Urothelium cell line (cell line): ENCODE measurements at places on chromosomes 2 and 18.

GRCh38 chr2:174546519-174547506 is 50.8 kb downstream of the WIPF1 start:
- peak; percentile 46 for DNase-seq

- DNase-seq: no peak
Observed at GRCh38 chr2:8196316-8196715, 485.5 kb upstream of the ID2 start.

GRCh38 chr2:127479219-127479825 is 47.0 kb downstream of the IWS1 start:
- DNase-seq: peak; percentile 58

DNA sequence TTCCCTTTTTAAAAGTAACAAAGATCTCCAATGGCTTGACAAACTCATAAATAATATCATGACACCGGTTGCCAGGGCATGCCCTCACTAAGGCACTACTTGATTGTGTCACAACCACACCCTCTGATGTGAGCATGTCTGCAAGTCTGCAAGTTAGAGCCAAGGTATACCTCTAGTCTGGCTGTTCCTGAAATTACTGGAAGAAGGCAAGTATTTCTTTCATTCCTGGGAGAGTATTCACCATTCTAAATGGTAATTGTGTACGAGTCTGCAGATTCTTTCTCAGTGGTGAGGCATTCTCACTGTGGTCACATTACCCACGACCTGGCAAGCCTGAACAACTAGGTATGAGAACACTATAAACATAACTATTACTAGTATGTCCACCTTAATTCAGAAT is 25.7 kb upstream of the RNU4ATAC start:
- DNase-seq: peak; percentile 59

DNA sequence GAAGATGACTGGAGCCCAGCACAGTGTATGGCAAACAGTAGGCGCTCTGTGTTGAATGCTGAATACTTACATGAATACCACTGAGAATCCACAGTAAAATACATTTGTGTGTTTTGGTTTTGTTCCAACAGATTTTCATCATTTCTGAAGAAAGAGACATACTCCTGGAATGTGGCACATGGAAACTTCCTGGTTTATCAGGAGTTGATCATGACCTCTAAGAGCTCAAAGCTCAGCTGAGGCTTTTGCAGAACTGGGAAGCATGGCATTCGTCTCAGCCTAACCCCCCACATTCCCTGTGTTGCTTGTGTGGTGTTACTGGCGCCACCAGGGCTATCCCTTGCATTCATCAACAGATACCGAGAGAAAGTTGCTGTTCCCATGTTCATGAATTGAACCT is 316.9 kb upstream of the REV1 start:
- DNase-seq: peak; percentile 36

DNA sequence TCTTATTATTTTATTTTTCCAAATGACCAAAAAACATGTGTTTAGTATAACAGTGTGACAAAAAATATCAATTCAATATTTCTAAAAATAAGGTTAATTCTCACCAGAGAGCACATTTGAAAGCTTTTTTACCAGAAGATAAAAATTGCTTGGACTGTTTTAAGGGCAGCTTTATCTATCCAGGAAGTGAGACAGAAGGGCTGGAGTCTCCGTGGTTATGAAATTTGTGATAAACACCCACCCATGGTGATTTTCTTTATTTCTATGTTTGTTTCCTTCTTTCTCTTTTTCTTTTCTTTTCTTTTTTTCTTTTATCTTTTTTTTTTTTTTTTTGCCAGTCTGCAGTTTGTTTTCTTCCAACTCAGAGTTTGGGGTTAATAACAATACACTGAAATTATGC is 298.5 kb downstream of the PIEZO2 start:
- no peak for DNase-seq
